ENCODE measurements at places on chromosomes 5 and 9.

- H3K27me3 ChIP-seq, result no peaks in the 10 kb centered on the region
- no peak for DNase-seq
- no peaks in the 10 kb centered on the region for H3K4me1 ChIP-seq
- no peaks in the 10 kb centered on the region for H3K36me3 ChIP-seq
- H3K4me3 ChIP-seq, result no peak overlapping the region
- no peak overlapping the region for H3K27ac ChIP-seq
Observed at GRCh38 chr5:138051441-138052296, 18.8 kb upstream of the FAM13B start.

DNA sequence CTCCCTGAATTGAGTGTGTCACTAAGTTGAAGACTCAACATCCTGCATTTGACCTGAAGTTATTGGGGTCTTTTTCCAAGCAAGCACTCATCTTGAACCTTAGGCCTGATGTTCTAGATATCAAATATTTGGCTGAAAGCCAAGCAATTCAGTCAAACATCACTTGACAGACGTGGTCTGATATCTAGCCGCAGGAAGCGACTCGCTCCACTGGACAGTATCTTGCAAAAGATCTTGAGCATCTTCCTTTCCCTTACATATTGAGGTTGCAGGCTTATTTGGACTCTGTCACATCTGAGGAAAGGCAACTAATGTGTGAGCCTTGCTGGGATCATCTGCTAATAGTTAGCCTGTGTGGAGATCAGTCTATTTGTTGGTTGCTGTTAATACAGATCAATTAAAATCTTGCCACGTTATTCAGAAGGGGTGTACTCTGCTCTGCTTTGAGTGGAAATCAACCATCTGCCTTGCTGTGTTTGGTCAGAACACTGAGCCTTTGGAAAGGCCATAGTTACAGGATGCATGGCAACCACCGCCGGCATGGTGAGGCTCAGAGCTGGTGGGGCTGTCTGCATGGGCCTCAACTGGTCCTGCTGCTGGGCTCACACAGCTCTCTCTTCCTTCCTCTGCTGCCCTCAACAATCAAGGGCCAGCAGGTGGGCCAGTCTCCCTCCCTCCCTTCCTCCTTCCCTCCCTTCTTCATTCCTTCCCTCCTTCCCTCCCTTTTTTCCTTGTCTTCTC is 166.9 kb upstream of the KLF9 start:
- H3K4me3 ChIP-seq, result no peak overlapping the region
- DNase-seq, result no peak
- H3K4me1 ChIP-seq, result peaks cover 3% of the 10 kb centered on the region

- H3K36me3 ChIP-seq, result no peaks in the 10 kb centered on the region
- no peak for DNase-seq
- H3K4me1 ChIP-seq, result peaks cover 20% of the 10 kb centered on the region
- no peaks in the 10 kb centered on the region for H3K27me3 ChIP-seq
- H3K4me3 ChIP-seq, result no peak overlapping the region
Observed at GRCh38 chr9:6184749-6185645, 30.6 kb upstream of the IL33 start.

DNA sequence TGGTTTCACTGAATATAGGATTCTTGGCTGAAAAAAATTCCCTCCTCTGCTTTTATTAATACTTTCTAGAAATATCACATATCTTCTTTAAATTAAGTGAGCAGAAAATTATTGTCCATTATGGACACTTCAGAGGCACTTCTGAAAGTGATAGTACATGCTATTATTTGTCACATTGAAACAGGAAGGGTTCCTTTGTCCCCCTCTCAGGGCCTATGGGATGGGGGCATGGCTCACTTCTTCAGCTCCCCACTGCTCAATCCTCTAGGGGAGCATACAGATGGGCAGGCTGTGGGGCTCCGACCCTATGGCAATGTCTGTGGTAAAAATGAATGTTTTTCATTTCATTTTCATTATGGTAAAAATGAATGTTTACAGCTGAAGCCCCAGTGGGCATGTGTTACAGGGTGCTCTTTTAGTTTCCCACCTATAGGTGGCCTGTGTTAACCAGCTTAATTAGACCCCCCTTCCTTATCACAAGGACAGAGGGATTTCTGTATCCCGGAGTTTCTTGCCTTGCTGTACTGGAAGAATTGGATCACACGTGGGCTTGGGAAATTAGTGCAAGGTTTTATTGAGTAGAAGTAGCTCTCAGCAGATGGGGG is 1225.2 kb downstream of the PTPRD start:
- no peak overlapping the region for H3K27ac ChIP-seq
- no peak overlapping the region for H3K4me3 ChIP-seq
- H3K36me3 ChIP-seq, result no peaks in the 10 kb centered on the region

GRCh38 chr5:156934450-156935211 is 28.4 kb downstream of the TIMD4 start:
- H3K27me3 ChIP-seq, result no peaks in the 10 kb centered on the region
- H3K27ac ChIP-seq, result no peak overlapping the region
- DNase-seq, result no peak
- H3K4me3 ChIP-seq, result no peak overlapping the region
- H3K36me3 ChIP-seq, result no peaks in the 10 kb centered on the region

DNA sequence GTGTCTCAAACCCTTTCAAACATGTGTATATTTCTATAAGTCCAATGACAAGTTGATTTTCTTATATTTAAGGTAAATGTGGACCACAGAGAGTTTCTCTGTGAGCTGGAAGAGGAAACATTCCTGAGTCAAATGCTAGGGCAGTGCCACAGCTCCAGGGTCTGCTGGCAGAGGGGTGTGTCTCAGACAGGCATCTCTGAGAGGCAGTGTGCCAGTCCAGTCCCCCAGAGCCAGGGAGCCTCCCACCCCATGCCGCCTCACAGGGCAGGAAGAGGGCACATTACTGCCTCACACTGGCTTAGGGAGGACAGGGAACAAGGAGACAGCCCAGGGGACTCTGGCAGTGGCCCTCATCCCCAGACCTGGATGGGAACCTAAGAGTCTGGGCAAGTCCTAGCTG is 120.2 kb downstream of the TENT4A start:
- no peaks in the 10 kb centered on the region for H3K36me3 ChIP-seq
- H3K27ac ChIP-seq, result no peak overlapping the region
- DNase-seq, result no peak
- no peak overlapping the region for H3K4me3 ChIP-seq
- peaks cover 21% of the 10 kb centered on the region for H3K27me3 ChIP-seq

- peaks cover 8% of the 10 kb centered on the region for H3K36me3 ChIP-seq
- no peaks in the 10 kb centered on the region for H3K27me3 ChIP-seq
- no peak overlapping the region for H3K27ac ChIP-seq
- DNase-seq, result no peak
- peaks cover 4% of the 10 kb centered on the region for H3K4me1 ChIP-seq
Observed at GRCh38 chr5:31901807-31902530, 263.0 kb downstream of the PDZD2 start.

- peaks cover 18% of the 10 kb centered on the region for H3K4me1 ChIP-seq
- H3K27ac ChIP-seq, result no peak overlapping the region
- no peak for DNase-seq
- no peaks in the 10 kb centered on the region for H3K36me3 ChIP-seq
- peaks cover 11% of the 10 kb centered on the region for H3K27me3 ChIP-seq
Observed at GRCh38 chr9:100600521-100601079, 22.7 kb downstream of the CAVIN4 start.

DNA sequence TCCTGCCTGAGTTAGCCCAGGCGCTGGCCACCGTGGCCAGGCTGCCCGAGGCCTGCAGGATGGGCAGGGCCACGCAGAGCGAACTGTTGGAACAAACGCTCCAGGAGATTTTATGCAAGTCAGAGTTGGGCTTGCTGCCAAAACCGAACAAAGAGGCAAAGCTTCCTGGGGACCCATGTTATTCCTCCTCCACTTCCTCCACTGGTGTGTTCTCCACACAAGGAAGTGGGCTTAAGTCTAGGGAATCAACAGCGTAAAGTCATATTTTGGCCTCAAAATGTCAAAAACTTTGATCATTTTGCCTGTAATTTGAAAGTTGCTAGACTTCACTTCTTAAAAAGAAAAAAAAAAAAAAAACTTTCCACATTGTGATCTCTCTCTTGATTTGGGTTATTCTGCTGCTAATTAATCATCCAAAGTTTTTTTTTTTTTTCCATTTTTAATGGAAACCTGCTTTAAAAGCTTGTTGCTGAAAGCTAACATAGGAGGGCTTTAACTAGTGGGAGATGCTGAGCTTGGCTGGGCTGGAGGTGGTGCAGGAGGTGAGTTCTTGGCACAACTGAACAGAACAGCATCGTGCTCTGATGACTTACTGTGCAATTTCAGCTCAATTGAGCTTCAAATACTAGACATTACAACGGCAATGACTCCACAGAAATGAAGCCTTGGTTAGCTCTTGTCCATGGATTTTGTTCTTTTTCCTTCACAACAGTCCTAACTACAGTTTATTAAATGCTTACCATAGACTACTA is 73.0 kb downstream of the PTPDC1 start:
- DNase-seq, result peak; percentile 59
- H3K4me1 ChIP-seq, result peaks cover 32% of the 10 kb centered on the region
- peak overlapping the region; percentile 91 for H3K27ac ChIP-seq
- H3K4me3 ChIP-seq, result no peak overlapping the region

GRCh38 chr9:79246170-79246569 is 325.6 kb upstream of the TLE4 start:
- H3K4me1 ChIP-seq, result no peaks in the 10 kb centered on the region
- no peak overlapping the region for H3K4me3 ChIP-seq
- no peak overlapping the region for H3K27ac ChIP-seq
- peaks cover 1% of the 10 kb centered on the region for H3K27me3 ChIP-seq
- H3K36me3 ChIP-seq, result no peaks in the 10 kb centered on the region

- H3K27me3 ChIP-seq, result peaks cover 80% of the 10 kb centered on the region
- no peak overlapping the region for H3K27ac ChIP-seq
- peak overlapping the region; percentile 44 for H3K4me3 ChIP-seq
Observed at GRCh38 chr5:159311063-159311462, 19.2 kb downstream of the IL12B start.

DNA sequence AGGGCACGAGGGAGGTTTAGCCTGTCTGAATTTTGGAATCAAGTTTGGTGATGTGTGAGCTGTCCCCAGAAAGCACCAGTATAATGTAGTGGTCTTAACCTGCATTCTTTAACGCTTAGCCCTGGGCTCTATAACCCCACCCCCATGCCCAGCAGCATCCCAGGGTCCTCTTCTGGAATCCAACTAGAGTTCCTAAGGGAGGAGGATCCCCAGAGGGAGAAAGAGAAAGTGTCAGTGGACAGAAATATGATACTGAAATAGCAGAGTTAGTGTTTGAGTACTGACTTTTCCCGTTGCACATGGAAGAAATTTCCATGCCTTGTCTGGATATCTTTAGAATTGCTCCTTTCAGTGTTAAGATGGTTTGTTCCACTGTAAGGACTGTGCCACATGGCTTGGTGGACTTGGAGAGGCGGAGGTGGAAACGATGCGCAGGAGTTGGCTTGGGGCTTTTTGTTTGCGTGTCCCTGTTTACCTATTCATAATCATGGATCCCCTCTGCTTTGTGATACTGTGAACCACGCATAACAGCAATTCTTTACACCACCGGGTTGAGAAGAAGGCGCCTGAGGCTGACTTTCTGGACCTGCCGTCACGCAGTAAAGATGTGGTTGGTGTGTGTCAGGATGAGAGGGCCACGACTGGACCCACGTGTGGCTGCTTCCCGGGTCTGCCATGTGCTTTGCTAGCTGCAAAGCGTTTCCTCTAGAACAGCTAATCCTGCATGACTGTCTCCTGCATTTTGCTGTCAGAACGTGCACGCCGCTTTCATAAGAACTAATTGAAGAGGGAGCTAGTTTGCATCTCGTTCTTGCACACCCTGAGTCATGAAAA is 142.3 kb downstream of the SMARCA2 start:
- no peaks in the 10 kb centered on the region for H3K27me3 ChIP-seq
- H3K4me3 ChIP-seq, result peak overlapping the region; percentile 75
- peak; percentile 45 for DNase-seq
- H3K27ac ChIP-seq, result peak overlapping the region; percentile 96
- peaks cover 64% of the 10 kb centered on the region for H3K4me1 ChIP-seq

- H3K4me1 ChIP-seq, result peaks cover 7% of the 10 kb centered on the region
- no peak overlapping the region for H3K27ac ChIP-seq
- peaks cover 2% of the 10 kb centered on the region for H3K27me3 ChIP-seq
- no peak for DNase-seq
- H3K4me3 ChIP-seq, result no peak overlapping the region
Observed at GRCh38 chr9:116165912-116166311, 12.3 kb downstream of the PAPPA start.

- H3K27me3 ChIP-seq, result peaks cover 17% of the 10 kb centered on the region
- no peaks in the 10 kb centered on the region for H3K36me3 ChIP-seq
- DNase-seq, result peak; percentile 67
- H3K4me3 ChIP-seq, result peak overlapping the region; percentile 48
- no peak overlapping the region for H3K27ac ChIP-seq
- peaks cover 9% of the 10 kb centered on the region for H3K4me1 ChIP-seq
Observed at GRCh38 chr9:136769710-136770191, 5.4 kb upstream of the LCN15 start.

DNA sequence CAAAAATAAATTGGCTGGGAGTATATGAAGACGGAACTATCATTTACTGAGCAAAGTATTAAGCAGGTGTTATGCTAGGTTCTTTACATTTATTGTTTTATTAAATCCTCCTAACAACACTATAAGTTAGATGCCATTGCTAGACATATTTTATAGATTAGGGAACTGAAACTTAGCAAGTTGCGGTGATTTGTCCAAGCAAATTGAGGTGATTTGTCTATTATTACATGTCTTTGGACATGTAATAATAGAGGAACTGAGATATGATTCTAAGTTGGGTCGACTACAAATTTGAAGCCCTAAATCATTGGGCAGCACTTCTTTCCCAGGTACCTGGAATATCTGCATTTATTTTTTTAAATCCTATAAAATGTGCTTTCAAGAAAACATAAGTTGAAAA is 429.9 kb downstream of the GABRG2 start:
- H3K27ac ChIP-seq, result no peak overlapping the region
- H3K4me3 ChIP-seq, result no peak overlapping the region
- no peaks in the 10 kb centered on the region for H3K36me3 ChIP-seq
- DNase-seq, result no peak
- no peaks in the 10 kb centered on the region for H3K27me3 ChIP-seq

GRCh38 chr5:137280656-137281055 is 218.5 kb downstream of the SPOCK1 start:
- no peaks in the 10 kb centered on the region for H3K36me3 ChIP-seq
- no peak overlapping the region for H3K4me3 ChIP-seq
- no peak for DNase-seq
- H3K27me3 ChIP-seq, result peaks cover 10% of the 10 kb centered on the region
- no peak overlapping the region for H3K27ac ChIP-seq

- no peak overlapping the region for H3K4me3 ChIP-seq
- H3K4me1 ChIP-seq, result no peaks in the 10 kb centered on the region
- no peak for DNase-seq
- H3K27me3 ChIP-seq, result no peaks in the 10 kb centered on the region
- peaks cover 26% of the 10 kb centered on the region for H3K36me3 ChIP-seq
- H3K27ac ChIP-seq, result no peak overlapping the region
Observed at GRCh38 chr5:465591-466403, 22.8 kb downstream of the EXOC3 start.

- H3K4me3 ChIP-seq, result no peak overlapping the region
- DNase-seq, result no peak
- no peaks in the 10 kb centered on the region for H3K27me3 ChIP-seq
- no peaks in the 10 kb centered on the region for H3K36me3 ChIP-seq
- H3K4me1 ChIP-seq, result peaks cover 32% of the 10 kb centered on the region
Observed at GRCh38 chr5:113755516-113755915, 242.0 kb downstream of the YTHDC2 start.

All from mesothelial cell of epicardium (in vitro differentiated cells).